ENCODE measurements at places on chromosomes 11 and 22. TPM values are rescaled to one million over a fixed set of nuclear protein-coding genes. Genes with fewer than 3 reads are reported as not detected.

Gene KRTAP5-4
- not detected for total RNA-seq

Gene ZP1
- not detected for total RNA-seq

Gene GLB1L3
- 0.22 TPM for total RNA-seq

Gene ARHGEF17
- total RNA-seq: 59.7 TPM

Gene TTC28
- 23.2 TPM for total RNA-seq

Gene SLC5A1
- total RNA-seq: not detected

Gene C11orf65
- total RNA-seq: 0.77 TPM

Gene TREH
- total RNA-seq: not detected

Gene P2RY2
- 0.12 TPM for total RNA-seq

Gene MRGPRX4
- not detected for total RNA-seq

Gene FOLH1
- 0.36 TPM for total RNA-seq

Gene RIC3
- 3.0 TPM for total RNA-seq

Data from astrocyte (in vitro differentiated cells and primary cell).